ENCODE measurements at places on chromosomes 3 and 15.

DNA sequence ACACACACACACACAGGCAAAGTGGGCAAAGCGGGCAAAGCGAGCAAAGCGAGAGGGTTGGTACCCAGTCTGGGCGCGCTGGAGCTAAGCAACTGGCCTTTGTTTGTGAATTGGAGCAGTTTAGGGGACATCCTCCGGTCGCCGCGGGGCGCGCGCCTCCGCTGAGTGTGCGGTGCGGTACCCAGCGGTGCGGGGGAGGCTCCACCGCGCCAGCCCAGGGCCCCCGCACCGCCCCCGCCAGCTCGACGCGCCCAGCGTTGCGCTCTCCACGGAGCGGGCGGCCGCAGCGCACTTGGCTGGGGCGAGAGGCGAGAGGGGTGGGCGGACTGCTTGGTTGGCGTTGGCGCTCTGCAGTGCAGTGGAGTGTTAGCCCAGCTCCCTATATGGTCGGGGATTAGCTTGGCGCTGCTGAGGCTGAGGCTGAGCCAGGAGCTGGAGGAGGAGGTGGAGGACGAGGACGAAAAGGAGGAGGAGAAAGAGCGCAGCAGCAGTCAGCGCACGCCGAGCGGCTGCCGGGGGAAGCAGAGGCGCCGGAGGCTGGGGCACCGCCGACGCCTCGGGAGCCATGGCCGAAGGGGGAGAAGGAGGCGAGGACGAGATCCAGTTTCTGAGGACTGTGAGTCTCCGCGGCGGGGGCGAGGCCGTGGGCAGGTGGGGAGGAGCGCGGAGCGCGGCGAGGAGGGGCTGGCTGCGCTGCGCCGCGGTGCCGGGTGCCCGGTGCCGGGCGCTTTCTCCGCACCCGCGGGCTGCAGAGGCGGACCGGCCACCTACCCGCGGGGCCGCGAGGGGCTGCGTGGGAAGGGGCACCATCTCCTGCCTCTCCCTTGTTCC lies at the start of gene RYR3:
Gene RYR3 (plus strand): TSS at position 487 of the 831 bp plus-strand sequence. CDS start 79 bp downstream, at position 566.
- DNase-seq = peak; percentile 50

DNA sequence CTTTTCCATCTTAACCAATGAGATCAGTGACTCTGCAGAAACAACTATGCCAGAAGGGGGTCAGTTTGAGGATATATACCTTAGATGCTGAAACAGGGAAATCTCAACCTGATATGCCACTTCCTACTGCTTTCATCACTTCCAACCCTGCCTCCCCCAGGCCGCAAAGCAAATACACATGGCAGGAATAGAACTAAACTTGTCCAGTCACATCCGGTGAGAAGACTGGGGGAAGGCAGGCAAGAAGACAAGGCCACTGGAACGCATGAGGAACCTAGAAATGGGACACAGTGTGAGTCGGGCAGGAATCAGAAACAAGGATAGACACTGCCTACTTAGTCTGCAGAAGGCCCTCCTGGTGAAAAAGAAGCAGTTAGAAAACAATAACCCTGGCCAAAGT lies 90.6 kb downstream of the MYO5A start:
- DNase-seq = no peak

DNA sequence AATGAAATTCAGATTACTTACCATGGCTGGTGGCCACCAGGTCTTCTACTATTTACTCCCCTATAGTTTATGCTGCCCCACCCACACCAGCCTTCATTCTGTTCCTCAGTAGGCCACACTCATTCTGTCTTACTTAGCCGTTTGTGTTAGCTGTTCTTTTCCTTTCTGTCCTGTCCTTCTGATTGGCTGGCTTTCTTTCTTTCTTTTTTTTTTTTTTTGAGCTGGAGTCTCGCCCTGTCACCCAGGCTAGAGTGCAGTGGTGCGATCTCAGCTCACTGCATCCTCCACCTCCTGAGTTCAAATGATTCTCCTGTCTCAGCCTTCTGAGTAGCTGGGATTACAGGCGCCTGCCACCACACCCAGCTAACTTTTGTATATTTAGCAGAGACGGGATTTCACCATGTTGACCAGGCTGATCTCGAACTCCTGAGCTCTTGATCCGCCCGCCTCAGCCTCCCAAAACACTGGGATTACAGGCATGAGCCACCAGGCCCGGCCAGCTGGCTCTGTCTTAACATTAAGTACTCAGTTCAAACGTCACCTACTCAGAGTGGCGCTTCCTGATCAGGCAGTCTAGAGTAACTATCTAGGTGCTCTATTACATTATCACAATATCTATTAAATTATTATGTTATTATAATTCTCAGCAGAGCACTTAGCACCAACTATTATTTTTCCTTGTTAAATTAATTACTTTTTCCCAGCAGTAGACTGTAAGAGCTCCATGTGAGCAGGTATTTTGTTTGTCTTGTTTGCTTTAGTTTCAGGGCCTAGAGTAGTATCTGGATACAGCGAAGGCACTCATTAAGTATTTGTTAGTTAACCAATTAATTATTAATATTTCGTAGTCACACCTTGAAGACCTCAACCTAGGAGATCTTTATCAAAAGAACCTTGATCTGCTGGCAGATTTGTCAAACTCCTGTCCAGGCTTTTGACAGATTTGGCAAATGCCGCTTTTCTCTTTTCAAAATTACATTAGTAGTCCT lies 6.4 kb downstream of the CMSS1 start:
- no peak for DNase-seq

GRCh38 chr15:78922527-78922926 lies 22.3 kb downstream of the CTSH start:
- no peak for DNase-seq

- DNase-seq = peak; percentile 7
These were observed 19.2 kb upstream of the RAD18 start for GRCh38 chr3:8982509-8982908.

DNA sequence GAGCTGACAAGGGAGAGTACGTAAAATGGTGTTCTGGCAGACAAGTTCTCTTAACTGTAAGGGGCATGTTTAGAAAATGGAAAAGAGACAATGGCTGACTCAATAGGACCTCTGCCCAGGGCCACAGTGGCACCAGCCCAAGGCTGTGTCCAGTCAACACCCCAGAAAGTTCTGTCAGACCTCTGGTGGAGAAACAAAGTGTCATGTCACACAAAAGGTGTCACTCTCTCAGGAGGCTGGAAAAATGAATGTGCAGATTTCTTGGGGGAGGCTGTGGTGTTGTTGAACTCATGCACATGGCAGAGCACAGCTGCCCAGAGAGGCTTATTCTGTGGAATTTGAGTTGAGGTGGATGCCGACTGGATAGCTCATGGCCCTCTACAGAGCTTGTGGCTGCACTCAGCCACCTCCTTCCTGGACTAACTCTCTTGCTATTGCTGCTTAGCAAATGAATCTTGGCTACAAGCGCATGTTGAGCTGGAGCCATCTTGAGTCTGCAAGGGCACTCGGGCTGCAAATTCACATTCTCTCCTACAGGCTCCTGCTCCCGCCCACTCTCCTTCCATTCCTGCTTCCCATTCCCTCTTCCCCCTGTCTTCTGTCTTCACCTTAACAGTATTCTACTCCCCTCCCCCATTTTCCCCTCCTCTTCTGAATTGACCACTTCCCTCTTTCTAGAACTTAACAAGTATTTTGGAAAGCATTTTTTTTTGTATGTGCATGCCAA lies 55.8 kb upstream of the SLC7A14 start:
- no peak for DNase-seq

DNA sequence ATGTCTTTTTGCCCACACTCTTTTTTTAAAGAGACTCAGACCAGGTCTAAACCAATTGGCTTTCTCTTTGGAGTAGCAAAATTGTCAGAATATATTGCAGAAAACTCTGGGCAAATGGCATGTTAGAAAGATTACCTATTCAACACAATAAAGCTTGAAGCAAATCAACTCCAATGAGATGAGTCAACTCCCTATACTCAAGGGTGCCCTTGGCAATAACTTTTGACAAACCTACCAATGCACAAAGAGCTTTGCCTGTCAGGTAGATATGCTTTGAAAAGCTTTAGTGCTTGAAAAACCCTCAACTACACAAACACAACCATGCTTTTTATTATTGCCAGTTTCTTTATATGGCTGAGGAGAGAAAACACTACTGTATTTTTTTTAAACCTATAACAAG lies 137.7 kb upstream of the GRM7 start:
- no peak for DNase-seq

DNA sequence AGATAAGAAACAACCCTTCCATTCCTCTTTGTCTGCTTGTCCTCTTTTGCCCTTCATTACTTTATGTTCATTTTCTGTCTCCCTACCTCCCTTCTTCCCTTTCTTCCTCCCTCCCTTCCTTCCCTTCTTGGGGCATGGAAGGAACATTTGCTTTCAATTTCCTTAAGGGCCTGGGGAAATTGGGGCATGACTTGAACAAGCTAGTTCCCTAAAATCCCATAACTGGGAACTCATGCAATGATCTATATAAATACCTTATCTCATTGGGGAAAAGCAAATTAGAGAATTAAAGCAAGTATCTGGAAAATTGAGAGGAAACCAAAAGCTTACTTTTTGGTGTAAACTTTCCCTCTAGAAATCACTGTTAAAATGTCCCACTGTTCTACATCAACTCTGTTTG lies 35.7 kb downstream of the BOC start:
- no peak for DNase-seq

DNA sequence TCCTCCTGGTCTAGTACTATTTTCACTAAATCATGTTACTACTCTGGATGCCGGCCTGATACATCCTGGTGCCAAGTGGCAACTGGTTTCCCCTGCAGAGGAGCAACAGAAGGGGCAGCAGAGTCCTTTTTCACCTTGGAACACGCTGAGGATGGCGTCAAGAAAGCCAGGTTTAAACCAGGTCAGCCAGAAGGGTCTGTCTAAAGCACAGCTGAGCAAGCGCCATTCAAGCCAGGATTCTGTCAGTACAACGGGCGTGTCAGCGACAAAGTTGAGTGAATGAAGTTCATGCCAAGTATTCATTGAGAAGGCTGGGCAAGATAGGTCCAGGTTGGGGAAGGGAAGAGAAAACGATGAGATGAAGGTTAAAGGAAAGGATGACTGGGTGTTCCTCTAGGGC lies 88.2 kb downstream of the FBN1 start:
- DNase-seq = peak; percentile 23

Data from midbrain (tissue), 1 donor.